Ovary (tissue), 10 donors: ENCODE measurements at places on chromosomes 11 and 22. TPM values are rescaled to one million over a fixed set of nuclear protein-coding genes. Genes with fewer than 3 reads are reported as not detected.

Gene KRTAP5-7
- total RNA-seq: not detected

Gene SCGB2A2
- total RNA-seq: not detected

Gene RIMBP3C
- total RNA-seq: not detected

Gene YPEL1
- 7.0 TPM for total RNA-seq

Gene SLC5A4
- not detected for total RNA-seq

Gene MUC5B
- total RNA-seq: 3.1 TPM

Gene APOA4
- not detected for total RNA-seq

Gene SYCE3
- total RNA-seq: not detected

Gene PHF21B
- total RNA-seq: 7.3 TPM

Gene TBX10
- total RNA-seq: not detected

Gene SOX6
- 2.0 TPM for total RNA-seq

Gene FDX1
- 13.1 TPM for total RNA-seq

Gene MS4A3
- total RNA-seq: not detected

Gene CCDC73
- total RNA-seq: 0.98 TPM

Gene MAPK11
- 2.0 TPM for total RNA-seq

Gene OR5D18
- total RNA-seq: not detected

Gene CTSW
- 0.81 TPM for total RNA-seq

Gene SLCO2B1
- 12.6 TPM for total RNA-seq

Gene MS4A1
- total RNA-seq: not detected

Gene CRACR2B
- 2.9 TPM for total RNA-seq

Gene SMIM35
- not detected for total RNA-seq

Gene GLYAT
- not detected for total RNA-seq

Gene CASP12
- 12.0 TPM for total RNA-seq

Gene MYO18B
- not detected for total RNA-seq

Gene C22orf23
- 1.7 TPM for total RNA-seq

Gene DGAT2
- 0.69 TPM for total RNA-seq

Gene ENTHD1
- total RNA-seq: not detected

Gene TTLL12
- total RNA-seq: 52.2 TPM

Gene CFAP300
- 7.5 TPM for total RNA-seq

Gene ACR
- 0.64 TPM for total RNA-seq

Gene MRGPRF
- 80.2 TPM for total RNA-seq

Gene TYR
- not detected for total RNA-seq

Gene CCDC15
- 1.5 TPM for total RNA-seq

Gene BAIAP2L2
- total RNA-seq: 0.56 TPM

Gene C11orf91
- 0.61 TPM for total RNA-seq

Gene MAPK1
- total RNA-seq: 97.1 TPM

Gene RTN4R
- 8.2 TPM for total RNA-seq

Gene OR4D5
- not detected for total RNA-seq

Gene CARD16
- total RNA-seq: 16.5 TPM

Gene OR8A1
- total RNA-seq: not detected

Gene PTGDR2
- 0.33 TPM for total RNA-seq

Gene PNPLA3
- total RNA-seq: 1.3 TPM

Gene OR51B6
- total RNA-seq: not detected

Gene TBX1
- 3.2 TPM for total RNA-seq

Gene WEE1
- total RNA-seq: 55.4 TPM

Gene GLB1L3
- total RNA-seq: 0.12 TPM

Gene IL10RA
- total RNA-seq: 6.7 TPM

Gene MIOX
- not detected for total RNA-seq

Gene UCP3
- 0.72 TPM for total RNA-seq

Gene MS4A4A
- total RNA-seq: 6.2 TPM

Gene NOX4
- total RNA-seq: 5.0 TPM

Gene EMID1
- total RNA-seq: 6.7 TPM
